Activated CD4-positive, alpha-beta T cell treated with anti-CD3 and anti-CD28 coated beads, Interleukin-2, Interleukin-4, amounts not matched to agents 100 ng/mL and 50 ng/mL, durations not matched to agents 16 hours and 8 hours (primary cell): ENCODE measurements at places on chromosomes 11 and 22.
A peak's percentile ranks its signal among the peaks of the same experiment; 100 is the strongest.

GRCh38 chr11:70578371-70578770 is 180.0 kb downstream of the CTTN start:
- no peak for DNase-seq

GRCh38 chr11:59178402-59178801 is 6.5 kb downstream of the DTX4 start:
- DNase-seq, result no peak

DNA sequence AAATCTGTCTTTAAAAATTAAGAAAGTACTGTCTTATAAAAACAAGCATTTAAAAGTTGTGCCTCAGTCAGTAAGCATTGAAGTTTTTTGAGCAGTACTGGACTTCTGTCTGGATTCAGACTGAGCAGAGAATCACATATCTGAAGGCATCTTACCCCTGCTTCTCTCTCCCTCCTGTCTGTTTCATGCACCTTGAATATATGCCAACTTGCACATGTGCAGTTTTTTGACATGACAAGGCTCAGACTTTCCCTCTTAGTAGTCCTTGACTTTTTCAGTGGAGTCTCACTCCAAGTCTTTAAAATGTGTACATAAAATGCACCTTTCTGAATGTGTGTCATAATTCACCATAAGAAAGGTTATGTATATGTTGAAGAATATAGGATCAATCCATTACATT is 19.8 kb downstream of the SPECC1L start:
- no peak for DNase-seq

GRCh38 chr11:87712802-87713202 is 462.4 kb downstream of the RAB38 start:
- no peak for DNase-seq

DNA sequence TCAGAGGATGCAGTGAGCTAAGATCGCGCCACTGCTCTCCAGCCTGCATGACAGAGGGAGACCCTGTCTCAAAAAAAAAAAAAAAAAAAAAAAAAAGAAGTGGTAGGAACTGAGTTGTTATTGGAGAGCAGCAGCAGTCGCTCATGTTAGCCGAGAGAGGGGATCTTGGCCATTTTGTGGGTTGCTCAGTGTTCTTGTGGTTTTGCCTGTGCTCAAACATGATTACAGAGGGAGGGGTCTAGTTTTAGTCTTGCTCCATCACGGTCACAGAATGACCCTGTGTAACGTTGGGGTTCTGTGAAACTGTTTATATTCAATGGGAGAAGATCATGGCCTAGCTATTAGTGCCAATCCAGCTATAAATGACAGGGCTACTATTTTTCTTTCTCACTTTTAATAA is 1.9 kb downstream of the DPAGT1 start:
- DNase-seq, result no peak

DNA sequence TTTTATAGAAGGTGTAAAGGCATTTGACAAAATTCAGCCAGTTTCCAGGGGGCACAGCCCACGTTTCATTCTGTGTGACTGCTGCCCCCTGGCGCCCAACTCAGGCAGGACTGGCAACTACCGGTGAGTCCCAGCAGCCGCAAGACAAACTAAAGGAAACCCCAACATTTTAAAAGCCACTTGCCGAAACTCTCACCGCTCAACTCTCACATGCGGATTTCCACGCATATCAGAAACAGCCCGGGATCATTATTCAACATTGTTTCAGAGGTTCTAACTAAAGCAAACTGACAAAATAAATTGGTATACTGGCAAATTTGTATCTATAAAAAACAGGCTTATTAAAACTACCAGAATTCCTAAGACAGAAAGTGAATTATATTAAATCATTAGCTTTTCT is 48.2 kb downstream of the MORC2 start:
- peak; percentile 77 for DNase-seq
